ENCODE measurements at places on chromosomes 11 and 22.

DNA sequence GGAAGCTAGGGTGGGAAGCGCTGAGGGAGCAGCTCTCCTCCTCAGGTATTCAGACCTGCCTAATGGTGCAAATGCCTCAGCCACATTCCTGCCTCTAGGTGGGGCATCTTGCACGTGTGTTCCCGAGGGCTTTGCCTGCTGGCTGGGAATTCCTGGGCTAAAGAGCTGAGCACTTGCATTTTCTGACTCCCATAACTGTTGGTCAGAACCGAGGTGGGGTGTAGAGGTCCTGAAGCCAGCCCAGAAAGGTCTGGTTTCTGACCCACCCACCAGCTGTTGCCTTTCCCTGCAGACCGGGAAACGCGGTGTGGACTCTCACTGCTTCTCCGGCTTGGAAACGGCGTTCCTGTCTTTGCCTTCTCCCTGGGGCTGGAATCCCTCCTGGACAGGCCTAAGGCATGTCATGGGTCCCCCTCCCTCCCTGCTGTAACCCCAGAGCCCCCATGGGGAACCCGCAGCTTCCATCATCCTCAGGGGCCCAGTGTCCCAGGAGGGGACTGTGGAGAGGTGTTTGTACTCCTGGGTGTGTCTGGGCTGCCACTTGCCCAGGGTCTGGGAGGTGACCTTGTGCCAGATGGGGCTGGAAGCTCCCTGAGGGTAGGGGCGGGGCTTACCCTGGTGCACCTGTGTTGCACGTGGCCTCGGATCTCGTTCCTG lies 24.0 kb upstream of the SMIM38 start:
- DNase-seq: peak; percentile 89

DNA sequence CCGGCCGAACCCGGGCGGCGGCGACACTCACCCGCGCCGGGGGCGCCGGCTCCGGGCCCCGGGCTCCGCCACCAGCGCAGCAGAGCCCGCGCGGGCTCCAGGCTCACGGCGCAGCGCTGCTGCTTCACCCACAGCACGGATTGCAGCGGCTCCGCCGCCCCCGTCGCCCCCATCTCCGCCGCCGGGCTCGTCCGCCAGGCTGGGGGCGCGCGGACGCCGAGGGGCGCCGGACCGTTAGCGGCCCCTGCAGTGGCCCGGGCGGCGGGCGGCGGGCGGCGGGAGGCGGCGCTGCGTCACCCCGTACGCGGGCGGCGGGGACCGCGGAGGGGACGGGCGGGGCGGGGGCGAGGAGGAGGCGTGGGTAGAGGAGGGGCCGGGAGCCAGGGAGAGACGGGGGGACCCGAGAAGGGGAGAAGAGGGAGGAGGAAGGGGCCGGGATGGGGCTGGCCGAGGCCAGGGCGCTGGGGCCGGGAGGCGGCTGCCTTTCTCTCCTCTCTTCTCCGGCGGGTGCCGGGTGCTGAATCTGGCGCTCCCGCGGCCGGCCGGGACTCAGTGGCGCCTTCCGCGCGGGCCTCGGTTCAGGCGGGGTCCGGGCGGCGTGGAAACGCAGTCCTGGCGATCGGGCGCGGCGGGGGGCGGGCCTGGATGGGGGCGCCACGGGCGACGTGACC lies at the start of gene CERK:
Gene CERK (minus strand): TSS at position 277 of the 671 bp plus-strand sequence. CDS start 104 bp downstream, at position 173.
- peak; percentile 74 for DNase-seq

GRCh38 chr11:86672007-86672621 lies at the start of gene ME3:
ME3 (minus strand) TSS chr11:86672616.
- peak; percentile 76 for DNase-seq

GRCh38 chr11:63917692-63918506 lies 935 bp upstream of the RCOR2 start:
- DNase-seq: peak; percentile 88

GRCh38 chr22:24426851-24427499 lies 424 bp upstream of the ADORA2A start:
- DNase-seq: no peak

DNA sequence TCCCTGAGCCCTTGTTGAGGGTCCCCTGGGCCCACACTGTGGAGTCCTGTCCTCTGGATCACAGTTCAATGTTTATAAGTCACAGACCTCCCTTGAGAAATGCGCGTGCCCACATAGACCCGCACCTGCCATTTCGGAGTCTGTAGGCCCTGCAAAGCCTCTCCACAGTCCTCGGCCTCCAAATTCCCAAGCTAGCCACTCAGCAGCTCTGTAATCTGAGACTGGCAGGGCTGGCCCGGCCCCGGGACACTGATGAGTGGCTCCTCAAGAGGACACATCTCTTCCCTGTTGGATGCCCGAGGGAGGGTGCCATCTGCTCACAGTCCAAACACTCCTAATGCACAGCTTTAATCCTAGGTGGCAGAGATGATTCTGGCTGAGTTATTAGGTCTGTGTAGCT lies 39.1 kb downstream of the B3GAT1 start:
- DNase-seq: no peak

- DNase-seq: peak; percentile 77
These were observed 1.5 kb downstream of the TUB start for GRCh38 chr11:8082391-8083087.

- DNase-seq: no peak
These were observed 2.2 kb downstream of the PAK1 start for GRCh38 chr11:77471558-77472193.

DNA sequence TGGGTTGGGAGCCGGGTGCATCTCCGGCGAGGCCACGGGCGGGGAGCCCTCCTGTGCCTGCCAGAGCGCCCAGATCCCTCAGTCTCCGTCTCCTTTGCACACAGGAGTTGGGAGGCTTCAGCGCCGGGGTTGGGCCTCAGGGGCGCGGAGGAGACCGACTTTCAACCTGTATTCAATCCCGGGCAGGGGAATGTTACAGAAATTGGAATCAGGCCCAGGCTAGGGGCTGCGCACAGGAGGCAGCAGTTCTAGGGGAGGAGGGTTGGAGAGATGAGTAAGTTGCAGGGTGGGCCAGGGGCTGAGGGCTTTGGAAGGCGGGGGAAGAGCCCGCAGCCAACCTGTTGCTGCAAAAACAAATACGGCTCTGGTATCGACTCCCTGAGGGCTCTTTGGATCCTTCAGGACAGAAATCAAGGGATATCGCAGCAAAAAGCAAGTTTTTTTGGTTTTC lies 640 bp upstream of the KCNA4 start:
- DNase-seq: no peak

- no peak for DNase-seq
These were observed 107.0 kb downstream of the PPP6R3 start for GRCh38 chr11:68567553-68567952.

DNA sequence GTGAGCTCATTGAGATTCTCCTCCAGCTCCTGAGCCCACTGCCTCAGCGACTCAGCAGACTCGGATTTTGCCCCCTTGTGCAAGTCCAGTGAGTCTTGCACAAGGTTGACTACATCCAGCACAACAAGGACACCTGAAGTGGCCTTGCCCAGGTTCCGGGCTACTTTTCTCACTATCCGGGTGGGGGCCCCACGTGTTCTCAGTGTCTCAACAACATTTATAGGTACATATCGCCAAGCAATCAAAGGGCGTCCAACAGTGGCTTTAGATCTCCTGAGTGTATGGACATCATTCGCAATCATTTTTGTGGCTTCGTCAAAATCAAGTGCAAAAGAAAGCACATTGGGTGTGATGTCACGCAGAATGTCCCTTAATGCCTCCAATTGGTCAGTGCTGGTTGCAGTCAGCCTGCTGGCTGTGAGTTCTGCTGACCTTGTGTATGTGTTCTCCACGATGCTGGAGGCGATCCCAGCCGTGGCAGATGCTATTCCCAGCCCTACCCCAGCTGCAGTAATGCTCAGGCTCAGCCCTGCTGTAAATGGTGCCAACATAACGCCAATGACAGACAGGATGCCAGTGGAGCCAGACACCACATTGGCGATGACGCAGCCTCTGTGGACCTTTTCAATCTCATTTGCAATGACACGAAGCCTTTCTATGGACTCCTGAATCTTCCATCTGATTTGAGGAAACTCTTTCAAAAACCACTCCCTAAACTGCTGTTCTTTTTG lies 10.3 kb downstream of the APOL4 start:
- no peak for DNase-seq

DNA sequence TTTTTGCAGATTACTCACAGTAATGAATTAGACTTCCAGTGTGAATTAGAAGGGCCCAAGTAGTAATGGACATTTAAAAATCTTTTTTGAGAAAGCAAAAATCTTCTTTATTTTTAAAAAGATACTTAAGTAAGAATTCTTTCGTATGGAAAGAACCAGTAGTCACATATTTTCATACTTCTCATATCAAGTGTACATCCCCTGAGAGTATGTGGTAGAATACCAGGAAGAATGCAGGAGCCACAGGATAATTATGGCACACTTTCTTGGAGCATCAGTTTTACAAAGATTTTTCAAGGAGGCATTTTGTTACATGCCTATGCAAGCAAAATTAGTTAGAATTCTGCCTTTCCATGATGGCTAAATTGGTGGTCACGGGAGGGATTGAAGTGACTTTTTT lies 28.1 kb downstream of the POLD3 start:
- no peak for DNase-seq

- no peak for DNase-seq
These were observed 44.4 kb upstream of the CLDN5 start for GRCh38 chr22:19568337-19569275.

DNA sequence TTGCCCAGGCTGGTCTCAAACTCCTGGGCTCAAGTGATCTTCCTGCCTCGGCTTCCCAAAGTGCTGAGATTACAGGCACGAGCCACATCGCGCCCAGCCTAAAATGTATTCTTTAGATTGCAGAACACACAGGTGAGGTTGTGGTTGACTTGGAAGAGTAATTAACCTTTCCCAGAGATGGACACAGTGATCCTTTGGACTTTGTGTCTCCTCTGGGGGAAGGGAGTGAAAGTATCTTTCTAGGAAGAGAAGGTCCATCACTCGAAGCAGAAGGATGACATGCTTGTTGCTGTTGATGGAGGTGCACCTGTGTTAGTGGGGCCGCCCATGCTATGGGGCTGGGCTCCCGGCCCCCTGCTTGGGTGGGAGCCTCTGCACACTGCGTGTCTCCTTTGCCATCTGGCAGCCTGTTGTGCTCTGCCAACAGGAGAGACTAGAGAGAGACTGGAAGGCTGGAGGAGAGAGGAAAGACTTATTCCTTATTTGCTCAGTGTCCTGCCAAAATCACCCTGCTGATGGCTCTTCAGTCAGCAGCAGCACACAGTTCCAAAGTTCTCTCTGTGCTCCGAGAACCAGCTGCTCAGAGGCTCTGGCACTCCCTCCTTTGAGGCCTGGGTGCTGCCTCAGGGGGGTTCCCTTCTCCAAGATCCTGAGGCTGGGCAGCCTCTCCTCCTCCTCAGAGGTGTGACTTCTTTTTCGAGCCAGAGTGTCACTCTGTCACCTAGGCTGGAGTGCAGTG lies 33.1 kb upstream of the CYB5R3 start:
- DNase-seq: no peak

- no peak for DNase-seq
These were observed 17.2 kb downstream of the KIAA0930 start for GRCh38 chr22:45223304-45224117.

GRCh38 chr11:5722622-5723021 lies 13.6 kb upstream of the OR56B1 start:
- DNase-seq: no peak

DNA sequence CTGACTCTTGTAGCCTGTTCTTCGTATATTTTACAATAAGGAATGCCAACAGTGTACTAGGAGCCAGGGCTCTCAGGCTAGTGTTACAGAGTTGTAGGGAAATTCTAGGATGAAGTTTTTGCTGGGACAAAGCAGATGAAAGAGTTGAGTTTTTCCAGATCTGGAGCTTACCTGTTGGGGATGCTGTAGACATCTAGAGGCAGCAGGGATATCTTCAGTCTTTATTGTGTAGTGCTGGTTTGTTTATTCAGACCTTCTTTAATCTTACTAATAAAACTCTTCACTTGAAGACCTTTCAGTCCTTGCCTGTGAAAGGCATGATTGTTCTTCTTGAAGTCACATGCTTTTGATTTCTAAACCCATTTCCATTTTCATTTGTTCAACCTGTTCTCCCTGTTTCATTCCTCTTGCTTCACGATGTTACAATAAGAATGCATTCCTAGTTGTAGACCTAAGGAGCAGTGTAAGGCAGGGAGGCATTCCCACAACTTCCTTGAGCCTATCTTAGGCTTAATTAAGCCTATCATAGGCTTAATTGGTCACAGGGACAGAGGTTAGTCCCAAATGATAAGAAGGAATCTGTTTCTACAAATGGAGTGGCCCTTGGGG lies 7.9 kb upstream of the SLC37A2 start:
- no peak for DNase-seq

- DNase-seq: no peak
These were observed 89.3 kb downstream of the NAT10 start for GRCh38 chr11:34194576-34195335.

- DNase-seq: no peak
These were observed 51.4 kb downstream of the ADAMTS15 start for GRCh38 chr11:130499828-130500227.

DNA sequence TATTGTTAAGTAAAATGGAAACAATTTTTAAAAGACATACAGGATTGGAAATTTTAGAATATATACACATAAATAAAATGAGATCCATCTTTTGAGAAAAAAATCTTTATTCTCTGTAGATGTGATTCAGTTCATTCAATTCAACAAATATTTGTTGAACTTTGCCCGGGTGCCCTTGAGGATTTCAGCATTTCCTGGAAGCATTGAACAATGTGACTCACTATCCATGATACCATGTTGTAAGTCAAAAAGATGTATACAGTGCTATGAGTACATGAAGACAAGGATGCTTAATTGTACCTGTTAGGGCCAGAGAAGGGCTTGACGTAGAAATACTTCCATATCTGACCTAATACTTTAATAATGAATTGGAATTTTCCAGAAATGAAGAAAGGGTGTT lies 353.7 kb downstream of the METTL15 start:
- DNase-seq: no peak

- DNase-seq: no peak
These were observed 115.1 kb upstream of the CRYBB3 start for GRCh38 chr22:25084405-25085107.

DNA sequence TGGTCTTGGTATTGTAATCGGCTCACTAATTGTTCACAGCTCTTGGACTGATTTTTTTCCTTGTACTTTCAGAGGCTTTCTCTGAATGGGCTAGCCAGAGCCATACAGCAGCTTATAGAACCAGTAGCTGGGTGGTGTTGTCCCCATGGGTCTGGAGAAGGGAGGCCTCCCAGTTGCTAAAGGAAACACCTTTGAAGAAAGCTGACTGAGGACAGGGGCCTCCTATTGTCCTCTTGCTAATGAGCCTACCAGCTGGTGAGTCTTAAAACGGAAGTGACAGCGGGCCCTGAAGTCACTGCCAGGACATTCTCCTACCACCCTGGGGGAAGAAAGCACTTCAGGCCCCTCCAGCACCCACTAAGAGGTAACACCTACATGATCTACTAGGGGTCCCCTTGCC lies 9.9 kb downstream of the FADS3 start:
- DNase-seq: no peak
